Progenitor cell of endocrine pancreas (in vitro differentiated cells): ENCODE measurements at places on chromosomes 12 and 14. TPM values are rescaled to one million over a fixed set of nuclear protein-coding genes. Genes with fewer than 3 reads are reported as not detected.

The ACTN1 gene
- total RNA-seq: 92.6 and 105 TPM in 2 replicates

The RNASE7 gene
- total RNA-seq: not detected in 2 replicates

The PRR4 gene
- 8.7 and 9.4 TPM in 2 replicates for total RNA-seq

The AP4S1 gene
- 12.0 and 12.9 TPM in 2 replicates for total RNA-seq

The ATG2B gene
- 24.5 and 25.1 TPM in 2 replicates for total RNA-seq

The RHEBL1 gene
- 0.72 and 0.75 TPM in 2 replicates for total RNA-seq

The LTB4R gene
- total RNA-seq: 8.4 TPM in 2 replicates

The DUSP6 gene
- 80.1 and 85.8 TPM in 2 replicates for total RNA-seq

The MGAT4C gene
- 0.22 and 0.53 TPM in 2 replicates for total RNA-seq

The ZNF219 gene
- 103 and 111 TPM in 2 replicates for total RNA-seq

GRCh38 chr12:51901121-51901817 is 6.0 kb upstream of the ACVRL1 start:
- peaks cover 21% of the 10 kb centered on the region for H3K27me3 ChIP-seq
- no peak overlapping the region for H3K4me3 ChIP-seq
- no peaks in the 10 kb centered on the region for H3K36me3 ChIP-seq
- no peak for DNase-seq
- H3K4me1 ChIP-seq: peaks cover 3% of the 10 kb centered on the region
- H3K27ac ChIP-seq: no peak overlapping the region

DNA sequence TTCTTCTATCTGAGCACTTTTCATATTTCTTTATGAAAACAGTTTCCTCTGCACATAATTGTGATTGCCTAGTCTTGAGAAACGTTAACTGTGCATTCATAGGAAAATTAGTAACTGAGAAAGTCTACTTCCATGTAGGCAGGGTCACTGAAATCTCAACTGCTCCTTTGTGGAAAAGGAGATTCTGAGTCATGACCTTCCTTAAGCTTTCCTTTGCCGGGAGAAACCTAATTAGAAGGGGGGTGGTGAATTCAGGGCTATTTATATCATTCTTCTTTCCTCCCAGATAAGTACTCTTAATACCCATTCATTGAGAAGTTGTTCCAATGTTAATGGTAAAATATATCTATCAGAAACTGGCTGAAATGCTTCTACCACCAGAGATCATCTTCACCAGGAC is 751.0 kb upstream of the TMEM132C start:
- H3K36me3 ChIP-seq: no peaks in the 10 kb centered on the region
- no peaks in the 10 kb centered on the region for H3K27me3 ChIP-seq
- no peaks in the 10 kb centered on the region for H3K4me1 ChIP-seq
- DNase-seq: no peak

GRCh38 chr12:96061864-96062453 is 26.6 kb upstream of the LTA4H start:
- H3K4me3 ChIP-seq: no peak overlapping the region
- H3K4me1 ChIP-seq: no peaks in the 10 kb centered on the region
- peaks cover 9% of the 10 kb centered on the region for H3K27me3 ChIP-seq
- H3K27ac ChIP-seq: no peak overlapping the region
- DNase-seq: peak; percentile 45
- H3K36me3 ChIP-seq: no peaks in the 10 kb centered on the region

DNA sequence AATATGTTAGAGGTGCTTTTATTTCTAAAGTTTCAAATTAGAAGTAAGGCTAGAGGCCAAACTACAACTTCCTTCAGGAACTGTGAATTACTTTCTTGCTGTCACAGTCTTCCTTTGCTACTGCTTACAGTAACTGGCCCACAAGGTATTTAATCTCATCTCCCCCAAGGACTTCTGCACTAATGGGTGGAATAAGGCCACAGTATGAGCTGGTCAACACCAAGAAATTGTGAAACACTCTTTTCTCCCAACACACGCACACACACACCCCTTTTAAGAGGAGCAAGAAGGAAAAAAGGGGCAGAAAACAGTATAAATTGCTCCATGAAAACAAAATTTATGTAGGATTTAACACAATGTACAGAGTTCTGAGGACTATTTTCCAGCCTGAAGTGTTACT is 45.6 kb downstream of the SCAF11 start:
- H3K27me3 ChIP-seq: no peaks in the 10 kb centered on the region
- H3K4me1 ChIP-seq: no peaks in the 10 kb centered on the region
- no peak overlapping the region for H3K4me3 ChIP-seq
- DNase-seq: no peak

DNA sequence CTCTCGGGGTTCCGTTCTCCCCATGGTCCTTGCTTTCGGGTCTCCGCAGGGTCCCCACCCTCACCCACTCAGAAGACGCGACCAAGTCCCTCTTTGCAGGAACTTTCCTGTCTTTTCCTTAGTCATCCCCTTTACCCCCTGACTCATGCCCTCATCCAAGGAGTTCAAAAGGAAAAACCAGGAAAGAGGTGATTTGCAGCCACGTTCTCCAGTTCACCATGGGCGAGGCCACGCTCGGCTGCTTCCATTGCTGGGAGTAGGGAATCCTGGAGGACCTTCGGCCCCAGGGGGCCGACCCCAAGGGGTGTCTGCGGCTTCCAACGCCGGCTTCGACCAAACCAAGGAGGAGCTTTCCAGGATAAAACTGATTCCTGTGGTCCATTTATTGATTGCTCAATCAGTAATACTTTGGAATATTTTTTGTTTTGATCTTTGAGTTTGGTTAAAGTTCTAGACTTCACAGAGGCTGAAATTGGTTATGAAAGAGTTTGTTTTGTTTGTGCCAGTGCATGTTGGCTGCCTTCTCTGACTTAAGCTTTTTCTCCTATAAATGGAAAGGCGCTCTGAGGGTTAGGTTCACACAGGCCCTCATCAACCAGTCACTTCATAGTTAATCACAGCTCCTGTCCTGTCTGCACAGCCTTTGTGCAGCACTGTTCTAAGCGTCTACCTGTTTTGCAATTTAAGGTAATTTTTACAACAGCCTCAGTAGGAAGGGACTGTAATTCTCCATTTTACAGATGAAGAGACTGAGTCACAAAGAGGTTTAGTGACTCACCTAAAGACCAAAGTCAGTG is 827 bp downstream of the ALDH2 start:
- H3K27ac ChIP-seq: peak overlapping the region; percentile 93
- H3K36me3 ChIP-seq: no peaks in the 10 kb centered on the region
- H3K4me1 ChIP-seq: peaks cover 13% of the 10 kb centered on the region
- peaks cover 11% of the 10 kb centered on the region for H3K27me3 ChIP-seq
- peak overlapping the region; percentile 89 for H3K4me3 ChIP-seq
- no peak for DNase-seq

DNA sequence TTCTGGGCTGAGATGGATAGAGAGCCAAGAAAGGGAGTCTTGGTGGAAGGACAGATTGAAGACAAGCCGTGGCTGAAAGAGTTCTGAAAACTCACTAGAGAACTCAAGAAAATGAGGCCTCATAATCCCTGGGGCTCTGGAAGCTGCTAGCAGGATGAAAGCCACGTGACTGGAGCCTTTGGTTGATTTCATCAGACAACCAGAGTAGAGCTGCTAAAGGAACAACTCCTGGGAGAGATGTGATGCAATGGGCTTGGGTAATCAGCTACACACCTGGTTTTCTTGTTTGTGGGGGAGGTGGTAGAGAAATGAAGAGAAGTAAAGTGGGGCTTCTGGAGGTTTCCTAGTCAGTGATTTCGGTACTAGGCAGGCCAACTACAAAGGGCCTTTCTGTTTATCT is 13.4 kb downstream of the CSRNP2 start:
- DNase-seq: no peak
- no peaks in the 10 kb centered on the region for H3K27me3 ChIP-seq
- peaks cover 24% of the 10 kb centered on the region for H3K36me3 ChIP-seq

GRCh38 chr12:1173781-1174617 is 183.0 kb downstream of the ERC1 start:
- H3K4me1 ChIP-seq: peaks cover 37% of the 10 kb centered on the region
- peaks cover 22% of the 10 kb centered on the region for H3K36me3 ChIP-seq
- no peaks in the 10 kb centered on the region for H3K27me3 ChIP-seq
- no peak for DNase-seq

- no peak overlapping the region for H3K27ac ChIP-seq
- H3K4me1 ChIP-seq: peaks cover 14% of the 10 kb centered on the region
- no peak overlapping the region for H3K4me3 ChIP-seq
- H3K27me3 ChIP-seq: no peaks in the 10 kb centered on the region
- peaks cover 2% of the 10 kb centered on the region for H3K36me3 ChIP-seq
Measured at GRCh38 chr12:27208414-27208750, 35.7 kb upstream of the STK38L start.

GRCh38 chr12:29971446-29971845 is 187.7 kb upstream of the TMTC1 start:
- DNase-seq: no peak
- no peaks in the 10 kb centered on the region for H3K27me3 ChIP-seq
- H3K4me1 ChIP-seq: peaks cover 6% of the 10 kb centered on the region
- no peak overlapping the region for H3K27ac ChIP-seq
- H3K4me3 ChIP-seq: no peak overlapping the region

DNA sequence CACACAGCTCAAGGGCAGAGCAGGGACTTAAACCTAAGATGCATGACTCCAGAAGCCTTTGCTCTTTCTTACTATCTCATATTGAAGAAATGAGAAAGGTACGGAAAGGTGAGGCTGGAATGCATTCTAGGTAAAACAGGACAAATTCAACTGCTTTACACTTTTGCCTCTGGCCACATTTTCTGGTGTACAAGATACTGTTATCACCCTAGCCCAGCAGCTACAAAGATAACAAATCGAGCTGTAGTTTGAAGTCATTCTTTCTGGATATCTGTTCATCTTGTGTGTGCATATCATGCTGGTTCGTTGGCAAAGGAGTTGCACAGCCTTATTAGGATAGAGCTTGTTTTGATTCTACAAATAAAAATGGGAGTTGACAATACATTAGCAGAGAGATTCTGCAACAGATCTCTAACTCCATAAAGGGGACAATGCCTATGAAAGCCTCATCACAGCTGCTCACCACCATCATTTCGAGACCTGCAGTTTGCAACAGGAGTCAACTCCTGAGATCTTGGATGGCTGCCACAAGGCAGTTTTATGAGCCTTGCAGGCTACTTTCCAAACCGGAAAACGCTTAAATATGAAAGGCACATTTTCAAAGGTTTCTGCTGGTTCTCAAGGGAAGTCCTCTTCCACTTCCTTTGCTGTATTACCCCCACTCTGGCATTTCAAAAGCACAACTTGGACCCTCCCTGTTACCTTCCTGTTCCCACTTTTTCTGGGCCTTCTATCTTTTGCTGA is 64.9 kb downstream of the STXBP6 start:
- DNase-seq: no peak
- no peaks in the 10 kb centered on the region for H3K27me3 ChIP-seq
- no peak overlapping the region for H3K27ac ChIP-seq
- no peaks in the 10 kb centered on the region for H3K36me3 ChIP-seq
- peaks cover 15% of the 10 kb centered on the region for H3K4me1 ChIP-seq
- H3K4me3 ChIP-seq: no peak overlapping the region

GRCh38 chr12:110424237-110424636 is 20.7 kb upstream of the ANAPC7 start:
- no peak overlapping the region for H3K27ac ChIP-seq
- peaks cover 2% of the 10 kb centered on the region for H3K4me1 ChIP-seq
- no peaks in the 10 kb centered on the region for H3K36me3 ChIP-seq
- no peak for DNase-seq
- H3K4me3 ChIP-seq: no peak overlapping the region

DNA sequence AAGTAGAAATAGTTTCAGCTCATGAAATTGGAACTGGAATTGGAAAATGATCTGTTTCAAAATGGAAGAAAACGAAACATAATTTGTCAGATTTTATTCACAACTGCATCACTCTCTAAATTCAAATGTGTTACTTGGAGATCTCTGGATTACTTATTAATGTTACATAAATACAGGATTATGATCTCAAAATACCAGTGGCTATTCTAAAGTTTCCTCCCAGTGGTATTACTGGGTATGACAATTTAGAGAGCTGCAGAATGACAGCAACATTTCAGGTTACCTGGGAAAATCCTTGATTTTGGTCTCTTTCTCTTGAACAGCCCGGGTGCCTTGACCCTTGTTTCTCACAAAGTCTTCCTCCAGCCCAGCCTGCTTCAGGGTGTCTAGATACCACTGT is 14.2 kb downstream of the FAM161B start:
- DNase-seq: no peak
- H3K27ac ChIP-seq: no peak overlapping the region
- no peak overlapping the region for H3K4me3 ChIP-seq
- peaks cover 17% of the 10 kb centered on the region for H3K36me3 ChIP-seq
- no peaks in the 10 kb centered on the region for H3K4me1 ChIP-seq

DNA sequence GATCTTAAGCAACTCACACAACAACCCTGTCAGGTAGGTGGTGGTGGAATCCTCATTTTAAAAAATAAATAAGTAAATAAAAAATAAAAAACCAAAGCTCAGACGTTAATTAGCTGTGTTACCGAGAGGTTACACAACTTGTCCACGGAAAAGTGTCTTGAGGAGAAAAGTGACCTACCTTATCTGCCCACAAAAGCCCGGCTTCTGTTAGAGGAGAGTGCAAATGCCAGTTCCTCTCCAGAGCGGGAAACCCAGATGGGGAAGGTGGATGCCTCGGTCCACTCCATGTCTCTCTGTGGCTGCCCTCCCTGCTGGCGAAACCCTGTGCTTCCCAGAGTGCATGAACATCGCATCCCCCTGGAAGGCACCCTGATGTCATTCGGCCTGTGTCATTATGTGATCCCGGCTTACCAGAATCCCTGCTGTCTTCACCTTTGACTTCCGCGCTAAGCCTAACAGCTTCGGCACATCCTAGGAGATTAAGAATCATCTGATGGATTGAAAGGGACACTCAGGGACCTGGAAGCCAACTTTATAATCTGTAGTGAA is 6.4 kb downstream of the MLXIP start:
- no peak overlapping the region for H3K27ac ChIP-seq
- no peak for DNase-seq
- H3K4me1 ChIP-seq: peaks cover 36% of the 10 kb centered on the region
- H3K4me3 ChIP-seq: no peak overlapping the region
- H3K27me3 ChIP-seq: peaks cover 17% of the 10 kb centered on the region
- peaks cover 18% of the 10 kb centered on the region for H3K36me3 ChIP-seq

DNA sequence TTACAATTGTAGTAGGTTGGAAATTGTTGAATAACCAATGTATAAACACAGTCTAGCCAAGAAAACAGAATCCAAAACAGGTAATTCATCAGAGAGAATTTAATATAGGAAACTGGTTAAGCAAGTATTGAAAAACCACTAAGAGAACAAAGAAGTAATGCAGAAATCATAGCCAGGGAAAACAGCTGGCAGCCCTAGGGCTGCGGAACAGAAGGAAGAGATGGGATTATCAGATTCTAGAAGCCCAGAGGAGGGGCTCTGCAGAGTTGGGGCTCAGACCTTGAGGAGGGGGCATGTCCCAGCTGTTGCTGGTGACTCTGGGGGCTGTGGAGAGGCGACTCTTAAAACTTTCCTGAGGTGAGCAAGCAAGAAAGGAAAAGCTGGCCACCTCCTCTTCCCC is 49.4 kb downstream of the CD9 start:
- no peak for DNase-seq
- no peaks in the 10 kb centered on the region for H3K36me3 ChIP-seq
- H3K27me3 ChIP-seq: peaks cover 26% of the 10 kb centered on the region

GRCh38 chr12:55760663-55761062 is 17.7 kb downstream of the GDF11 start:
- no peak overlapping the region for H3K27ac ChIP-seq
- H3K4me1 ChIP-seq: no peaks in the 10 kb centered on the region
- peaks cover 22% of the 10 kb centered on the region for H3K36me3 ChIP-seq
- H3K4me3 ChIP-seq: no peak overlapping the region
- no peaks in the 10 kb centered on the region for H3K27me3 ChIP-seq
